ENCODE measurements at places on chromosomes 4 and X.

- no peak for DNase-seq
These were observed 16.2 kb downstream of the SH3RF1 start for GRCh38 chr4:169254546-169254983.

- DNase-seq: no peak
These were observed 59.6 kb downstream of the NFKB1 start for GRCh38 chr4:102560571-102561341.

GRCh38 chrX:49947781-49948180 is 25.4 kb downstream of the CLCN5 start:
- DNase-seq: no peak

GRCh38 chrX:24025741-24026403 is 1.1 kb downstream of the KLHL15 start:
- peak; percentile 58 for DNase-seq

GRCh38 chr4:17218786-17219185 is 293.1 kb downstream of the QDPR start:
- peak; percentile 25 for DNase-seq

GRCh38 chr4:53702334-53703266 is 111.3 kb upstream of the LNX1 start:
- DNase-seq: peak; percentile 75

DNA sequence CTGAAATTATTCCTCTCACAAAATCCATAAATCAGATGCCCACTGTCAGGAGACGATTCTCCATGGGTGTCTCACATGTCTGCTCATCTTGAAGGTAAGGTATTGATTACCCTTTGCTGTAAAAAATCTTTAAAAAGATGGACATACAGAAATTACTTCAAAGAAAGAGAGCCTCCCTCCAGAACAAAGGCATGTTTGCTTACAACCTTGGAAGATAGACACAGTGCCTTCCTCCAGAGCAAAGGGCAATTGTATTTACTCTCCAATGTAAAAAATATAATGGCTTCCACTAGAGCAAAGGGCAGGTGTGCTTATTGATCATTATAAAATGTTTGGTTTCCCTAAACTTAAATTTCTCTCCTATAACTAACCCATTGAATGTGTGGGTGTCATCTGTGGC is 616.2 kb downstream of the ANKRD50 start:
- no peak for DNase-seq

GRCh38 chr4:20356565-20356964 is 104.9 kb downstream of the SLIT2 start:
- no peak for DNase-seq

- DNase-seq: no peak
These were observed 17.0 kb upstream of the TMEM154 start for GRCh38 chr4:152696764-152697261.

DNA sequence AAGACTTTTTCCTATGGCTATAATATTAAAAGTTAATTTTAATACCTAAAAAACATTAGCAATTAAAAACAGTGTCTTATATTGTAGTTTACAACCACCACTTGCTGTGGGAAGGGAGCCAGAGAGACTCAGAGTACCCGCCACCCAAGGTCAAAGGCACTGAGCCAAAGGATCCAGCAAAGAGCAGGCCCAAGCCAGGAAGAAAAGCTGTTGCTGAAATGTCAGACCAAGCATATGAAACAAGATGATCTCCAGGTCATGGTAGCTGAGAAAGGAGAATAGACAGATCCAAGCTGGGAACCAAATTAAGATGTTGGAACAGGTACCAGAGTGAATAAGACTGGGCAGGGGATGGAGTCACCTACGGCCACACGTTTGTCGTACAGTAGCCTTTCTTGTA is 18.8 kb upstream of the ATOH1 start:
- DNase-seq: no peak
